T-helper 9 cell (primary cell): ENCODE measurements at places on chromosomes 3 and 15.

DNA sequence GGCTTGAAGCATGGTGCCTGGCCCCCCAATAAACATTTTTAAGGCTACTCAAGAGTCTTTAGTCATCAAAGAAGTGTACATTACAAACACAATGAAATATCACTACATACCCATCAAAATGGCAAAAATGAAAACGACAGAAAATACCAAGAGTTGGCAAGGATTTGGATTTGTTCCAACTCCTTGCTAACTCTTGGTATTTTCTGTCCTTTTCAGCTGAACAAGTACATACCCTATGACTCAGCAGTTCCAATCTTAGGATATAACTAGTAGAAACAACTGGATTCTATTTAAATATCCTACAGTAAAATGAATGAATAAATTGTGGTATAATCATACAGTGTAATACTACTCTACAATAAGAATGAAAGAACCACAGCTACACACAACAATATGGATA is 25.1 kb upstream of the GABPB1 start:
- DNase-seq, result no peak

GRCh38 chr15:58840048-58840447 is 68.9 kb downstream of the MINDY2 start:
- no peak for DNase-seq

DNA sequence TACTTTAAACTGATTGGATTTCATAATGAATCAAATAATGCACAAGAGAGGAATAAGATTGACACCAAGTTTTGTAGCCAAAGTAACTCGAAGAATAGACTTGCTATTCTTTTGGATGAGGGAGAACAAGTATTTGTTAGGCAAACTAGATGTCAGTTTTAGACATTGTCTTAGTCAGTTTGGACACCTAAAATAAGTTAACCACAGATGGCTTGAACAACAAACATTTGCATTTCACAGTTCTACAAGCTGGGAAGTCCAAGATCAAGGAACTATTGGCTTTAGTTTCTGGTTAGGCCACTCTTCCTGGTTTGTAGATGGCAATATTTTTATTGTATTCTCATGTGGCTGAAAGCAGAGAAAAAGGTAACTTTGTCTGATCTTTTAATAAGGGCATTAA is 61.3 kb upstream of the OSTN start:
- DNase-seq, result no peak

DNA sequence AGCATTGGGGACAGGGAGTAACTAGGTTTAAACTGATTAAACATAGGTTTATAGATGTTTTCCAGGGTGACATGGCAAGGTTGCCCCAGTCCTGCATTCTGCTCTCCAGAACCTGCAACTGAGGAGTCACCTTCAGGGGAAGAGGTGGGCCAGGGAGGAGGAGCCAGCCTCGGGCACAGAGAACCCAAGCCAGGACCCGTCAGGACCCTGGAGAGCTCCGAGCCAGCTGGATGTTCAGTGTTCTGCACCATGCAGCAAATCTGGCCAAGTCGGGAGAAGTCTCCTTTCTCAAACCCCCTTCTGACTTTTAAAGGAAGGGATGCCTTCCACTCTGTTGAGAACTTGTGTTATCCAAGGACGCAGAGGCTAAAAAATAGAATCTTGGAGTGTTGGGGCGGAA is 62.1 kb upstream of the SLC6A11 start:
- peak; percentile 22 for DNase-seq
